Omental fat pad (tissue), 4 donors: ENCODE measurements at places on chromosomes 2 and 18.

- DNase-seq = no peak
These were observed 7.4 kb downstream of the NFATC1 start for GRCh38 chr18:79402977-79403722.

- no peak for DNase-seq
These were observed 112.2 kb downstream of the SOS1 start for GRCh38 chr2:39008665-39009064.

DNA sequence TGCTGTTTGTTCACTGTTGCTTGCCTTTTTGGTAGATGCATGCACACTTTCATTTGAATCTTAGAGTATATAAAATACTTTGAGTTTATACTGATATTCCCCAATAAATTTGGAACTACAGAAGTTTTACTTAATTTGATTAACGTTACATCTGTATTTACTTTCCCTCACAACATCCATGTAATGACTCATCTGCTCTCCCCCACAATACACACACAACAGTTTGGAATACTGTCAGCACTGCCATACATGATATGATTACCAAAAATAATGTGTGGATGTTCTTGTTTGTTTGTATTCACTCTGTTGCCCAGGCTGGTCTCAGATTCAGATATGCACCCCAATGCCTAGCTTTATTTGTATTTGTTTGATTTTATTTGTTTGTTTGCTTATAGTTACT is 144.2 kb downstream of the WDR7 start:
- DNase-seq = no peak

DNA sequence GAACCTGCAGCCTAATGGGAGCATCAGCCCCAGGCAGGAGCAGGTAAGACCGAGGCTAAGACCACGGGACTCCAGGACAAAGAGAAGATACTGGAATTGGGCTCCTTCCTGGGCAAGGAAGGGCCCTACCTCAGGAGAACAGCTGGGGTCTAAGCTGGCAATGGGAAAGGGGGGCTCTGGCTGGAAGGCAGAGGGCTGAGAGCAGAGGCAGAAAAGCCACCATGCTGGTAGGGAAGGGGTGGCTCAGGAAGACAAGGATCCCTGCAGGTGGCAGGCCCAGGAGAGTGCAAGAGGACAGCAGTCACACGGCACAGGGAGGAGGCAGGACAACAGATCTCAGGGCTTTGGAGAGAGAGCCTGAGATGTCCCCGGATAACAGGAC is 203.5 kb downstream of the NDUFA10 start:
- no peak for DNase-seq

DNA sequence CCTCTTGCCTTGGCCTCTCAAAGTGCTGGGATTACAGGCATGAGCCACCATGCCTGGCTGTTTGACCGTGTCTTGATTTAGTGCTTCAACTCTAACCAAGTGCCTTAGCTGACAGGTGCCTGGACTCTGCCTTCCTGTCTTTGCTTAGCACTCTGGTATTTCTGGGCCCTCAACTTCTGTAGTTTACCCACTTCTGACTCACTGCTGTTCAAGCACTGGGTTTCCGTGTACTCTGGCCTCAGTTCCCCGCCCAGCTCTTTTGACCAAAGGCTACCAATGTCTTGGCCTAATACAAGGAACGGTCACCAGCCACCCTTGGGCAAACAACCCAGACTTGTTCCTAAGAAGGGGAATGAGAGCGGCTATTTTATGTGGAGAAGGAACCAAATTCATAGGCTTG is 35.7 kb upstream of the CABLES1 start:
- DNase-seq = no peak

DNA sequence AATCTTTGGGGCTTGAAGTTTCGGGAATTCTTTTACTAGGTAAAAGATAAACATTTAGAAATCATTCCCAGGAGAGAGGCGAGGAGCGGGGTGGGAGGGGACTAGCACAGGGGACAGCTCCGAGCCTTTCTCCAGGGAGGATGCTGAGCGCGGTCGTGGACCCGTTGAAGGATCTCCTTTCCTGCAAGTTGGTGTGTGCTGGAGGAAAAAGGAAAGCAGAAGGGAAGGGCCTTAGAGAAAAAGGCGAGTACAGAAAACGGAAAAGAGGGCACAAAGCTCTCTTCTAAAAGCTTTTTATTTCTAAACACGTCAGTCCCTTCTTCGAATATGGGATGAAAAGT is 640 bp downstream of the SLC39A6 start:
- DNase-seq = no peak

GRCh38 chr2:44456946-44457345 is 95.2 kb downstream of the CAMKMT start:
- no peak for DNase-seq
